Panc1 (cell line): ENCODE measurements at places on chromosomes 2 and 18.

DNA sequence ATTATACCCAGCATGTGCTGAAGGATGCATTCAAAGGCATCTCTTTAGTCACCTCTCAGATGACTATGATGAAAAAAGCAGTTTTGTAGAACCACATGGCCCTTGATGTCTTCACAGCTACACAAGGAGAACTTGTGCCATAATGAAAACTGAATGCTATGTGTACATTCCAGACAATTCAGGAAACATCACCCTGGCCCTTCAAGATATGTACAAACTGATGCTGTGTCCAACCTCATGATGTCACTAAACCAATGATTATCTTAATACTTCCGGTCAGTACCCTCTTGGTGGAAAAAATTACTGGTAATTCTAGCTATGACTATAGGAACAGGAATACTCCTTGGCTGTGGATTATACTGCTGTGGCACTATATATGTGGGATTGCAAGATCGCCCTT, 20.0 kb downstream of the DUSP11 start:
- DNase-seq, result no peak

DNA sequence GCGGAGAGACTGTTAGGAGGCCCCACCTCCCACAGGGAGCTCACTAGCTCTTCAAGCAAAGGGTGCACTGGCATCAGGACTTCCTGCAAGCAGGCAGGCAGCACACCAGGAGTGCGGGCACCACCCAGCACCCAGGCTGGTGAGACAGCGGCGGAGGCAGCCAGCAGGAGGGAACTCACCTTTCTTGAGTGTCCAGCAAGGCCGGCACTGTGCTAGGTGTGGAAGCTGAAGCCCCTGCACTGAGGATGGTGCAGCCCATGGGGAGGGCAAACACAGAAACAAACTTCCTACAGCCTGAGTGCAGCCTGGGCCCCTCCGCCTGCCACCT, 100.7 kb upstream of the ID2 start:
- no peak for DNase-seq

DNA sequence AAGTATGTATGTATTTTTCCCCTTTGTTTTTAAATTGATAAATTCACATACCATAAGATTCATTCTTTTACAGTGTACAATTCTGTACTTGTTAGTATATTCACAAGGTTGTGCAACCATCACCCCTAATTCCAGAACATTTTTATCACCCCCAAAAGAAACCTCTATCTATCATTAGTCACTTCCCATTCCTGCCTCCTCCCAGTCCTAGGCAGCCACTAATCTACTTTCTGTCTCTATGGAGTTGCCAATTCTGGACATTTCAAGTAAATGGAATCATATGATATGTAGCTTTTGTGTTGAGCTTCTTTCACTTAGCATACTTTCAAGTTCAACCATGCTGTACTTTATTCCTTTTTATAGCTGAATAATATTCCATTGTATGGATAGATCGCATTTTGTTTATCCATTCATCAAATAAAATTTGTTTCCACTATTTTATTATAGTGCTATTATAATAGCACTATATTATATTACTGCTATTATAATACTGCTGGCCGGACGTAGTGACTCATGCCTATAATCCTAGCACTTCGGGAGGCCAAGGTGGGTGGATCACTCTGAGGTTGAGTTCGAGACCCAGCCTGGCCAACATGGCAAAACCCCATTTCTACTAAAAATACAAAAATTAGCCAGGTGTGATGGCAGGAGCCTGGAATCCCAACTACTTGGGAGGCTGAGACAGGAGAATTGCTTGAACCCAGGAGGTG, 10.9 kb downstream of the STARD7 start:
- DNase-seq, result no peak

DNA sequence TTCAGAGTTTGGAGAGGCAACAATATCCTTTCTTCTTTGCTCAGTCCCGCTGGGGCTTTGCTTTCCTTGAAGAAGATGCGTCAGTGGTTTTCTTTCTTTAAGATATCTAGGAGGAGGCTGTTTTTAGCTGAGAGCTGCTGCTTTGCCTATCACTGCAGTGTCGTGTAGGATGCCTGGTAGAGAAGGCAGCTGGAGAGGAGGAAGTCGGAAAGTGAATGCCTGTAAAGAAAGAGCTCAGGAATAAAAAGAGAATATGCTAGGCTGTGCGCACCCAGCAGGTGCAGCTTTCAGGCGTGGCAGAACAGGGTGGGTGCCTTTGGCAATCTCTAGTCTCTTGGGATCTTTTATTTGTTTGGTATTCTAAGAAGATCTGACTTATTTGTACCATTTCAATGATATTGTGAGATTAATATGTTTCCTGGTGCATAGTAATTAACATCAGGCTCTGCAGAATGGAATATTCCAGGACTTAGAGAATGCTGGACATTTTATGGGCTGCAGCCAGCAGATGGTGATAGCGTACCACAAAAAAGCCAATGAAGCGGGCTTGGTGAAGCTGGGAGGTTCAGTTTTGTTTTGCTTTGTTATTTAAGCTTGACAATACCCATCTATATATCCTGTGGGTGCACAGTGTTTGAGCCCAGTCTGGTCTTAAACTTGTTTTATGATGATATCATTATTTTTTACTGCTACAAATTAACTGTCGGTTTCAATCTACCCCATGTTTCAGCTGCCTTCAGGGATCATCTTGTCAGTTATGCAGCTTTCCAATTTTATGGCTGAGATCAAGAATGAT, 34.9 kb downstream of the CAVIN2 start:
- DNase-seq, result peak; percentile 60

DNA sequence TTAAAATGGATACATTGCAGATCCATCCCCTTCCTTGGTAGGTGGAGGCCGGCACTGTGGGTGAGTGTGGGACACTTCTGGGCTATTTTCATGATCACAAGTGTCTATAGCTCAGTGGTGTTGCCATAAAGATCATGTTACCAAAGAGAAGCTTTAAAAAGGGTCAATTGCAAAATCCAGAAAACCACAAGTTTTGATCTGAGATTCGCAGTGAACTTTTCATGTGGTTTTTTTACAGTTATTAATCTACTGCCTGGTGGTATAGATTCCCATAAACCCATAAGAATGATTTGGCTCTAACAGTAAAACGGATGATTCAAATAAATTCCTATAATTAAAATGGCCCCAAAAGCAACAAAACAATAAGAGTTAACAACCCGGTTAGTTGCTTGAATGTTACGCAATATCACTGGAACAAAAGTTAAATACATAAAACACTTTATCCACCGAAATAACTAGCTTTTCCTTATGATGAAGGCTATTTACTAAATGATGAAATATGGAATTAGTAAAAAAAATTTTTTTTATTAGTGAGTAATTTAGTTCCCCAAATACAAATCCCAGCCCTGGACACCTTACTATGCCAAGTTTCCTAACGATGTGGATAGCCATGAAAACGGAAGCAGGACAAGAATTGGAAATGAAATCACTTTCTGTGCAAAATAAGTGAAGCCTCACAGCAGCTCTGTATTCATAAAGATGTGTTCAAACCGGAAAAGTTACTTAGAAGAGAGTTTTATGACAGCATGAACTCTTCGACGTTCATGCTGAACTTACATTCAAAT, 95.6 kb upstream of the THOC1 start:
- DNase-seq, result no peak

GRCh38 chr2:154433010-154433409, 265.5 kb upstream of the KCNJ3 start:
- DNase-seq, result no peak

DNA sequence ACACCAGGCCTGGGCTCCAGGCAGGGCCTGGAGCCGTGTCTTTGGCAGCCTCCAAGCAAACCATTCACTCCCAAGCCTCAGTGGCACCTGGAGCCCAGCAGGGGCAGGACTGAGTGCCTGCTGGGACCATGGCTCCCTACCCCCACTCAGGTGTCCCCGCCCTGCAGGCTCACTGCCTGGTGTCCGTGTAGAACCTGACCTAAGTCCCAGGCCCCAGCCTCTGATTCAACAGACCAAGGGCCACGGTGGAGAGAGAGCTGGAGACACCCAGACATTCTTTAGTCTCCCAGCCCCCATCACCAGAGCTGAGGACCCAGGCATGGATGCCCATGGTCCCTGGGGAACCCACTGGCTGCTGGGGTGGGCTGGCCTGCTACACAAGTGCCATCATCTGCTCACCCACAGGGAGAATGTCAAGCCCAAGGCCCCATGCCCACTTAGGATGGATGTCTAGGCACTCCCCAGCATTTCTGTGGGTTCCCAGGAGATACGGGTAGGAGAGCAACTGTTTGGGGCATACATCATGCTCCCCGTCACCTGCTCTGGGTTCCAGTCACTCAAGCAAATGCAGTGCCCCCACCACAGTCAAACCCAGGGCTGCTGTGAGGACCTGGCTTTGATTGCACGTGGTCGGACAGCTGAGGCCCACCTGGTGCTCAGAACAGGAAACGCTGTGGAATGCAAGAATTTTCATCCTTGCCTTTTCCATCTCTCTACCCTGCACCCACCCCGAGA, 42.9 kb upstream of the ATG16L1 start:
- no peak for DNase-seq

GRCh38 chr18:5543773-5544389, at the start of gene EPB41L3:
Gene EPB41L3, minus strand, starts transcription at chr18:5543997. Its CDS starts 54,814 bp downstream, at chr18:5489183.
- DNase-seq, result no peak

GRCh38 chr2:202529389-202529788, 105.4 kb upstream of the FAM117B start:
- DNase-seq, result no peak

GRCh38 chr2:186572705-186573104, 17.2 kb upstream of the ITGAV start:
- DNase-seq, result no peak

GRCh38 chr2:238265605-238266004, 22.8 kb downstream of the PER2 start:
- DNase-seq, result no peak

GRCh38 chr2:233387667-233388528, 33.6 kb downstream of the DGKD start:
- DNase-seq, result no peak

- no peak for DNase-seq
Observed at GRCh38 chr2:173278794-173279526, 75.7 kb upstream of the CDCA7 start.

DNA sequence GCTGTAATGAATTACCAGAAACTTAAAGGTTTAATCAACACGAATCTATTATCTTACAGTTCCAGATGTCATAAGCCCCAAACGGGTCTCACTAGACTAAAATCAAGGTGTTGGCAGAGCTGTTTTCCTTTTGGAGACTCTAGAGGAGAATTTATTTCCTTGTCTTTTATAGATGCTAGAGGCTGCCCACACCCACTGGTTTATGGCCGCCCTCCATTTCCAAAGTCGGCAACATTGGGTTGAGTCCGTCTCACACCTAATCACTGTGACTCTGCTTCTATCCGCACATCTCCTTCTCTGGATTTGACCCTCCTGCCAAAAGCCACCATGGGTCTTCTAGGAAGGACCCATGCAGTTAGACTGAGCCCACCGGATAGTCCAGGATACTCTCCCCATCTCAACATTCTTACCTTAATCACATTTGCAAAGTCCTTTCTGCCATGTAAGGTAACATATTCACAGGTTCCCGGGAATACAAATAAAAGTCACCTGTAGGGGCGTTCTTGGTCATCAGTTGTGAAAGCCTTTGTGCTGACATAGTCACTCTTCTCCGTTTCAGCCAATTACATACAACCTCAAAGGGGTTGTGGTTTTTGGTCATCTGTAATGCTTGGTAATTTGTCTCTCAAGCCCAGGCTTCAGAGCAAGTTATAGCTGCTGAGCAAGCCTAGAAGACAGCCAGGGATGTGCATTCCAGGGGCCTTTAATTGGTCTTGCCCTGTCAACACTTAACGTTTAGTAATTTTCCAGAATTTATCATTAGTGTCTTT, 179.4 kb downstream of the ANTXR1 start:
- DNase-seq, result no peak

DNA sequence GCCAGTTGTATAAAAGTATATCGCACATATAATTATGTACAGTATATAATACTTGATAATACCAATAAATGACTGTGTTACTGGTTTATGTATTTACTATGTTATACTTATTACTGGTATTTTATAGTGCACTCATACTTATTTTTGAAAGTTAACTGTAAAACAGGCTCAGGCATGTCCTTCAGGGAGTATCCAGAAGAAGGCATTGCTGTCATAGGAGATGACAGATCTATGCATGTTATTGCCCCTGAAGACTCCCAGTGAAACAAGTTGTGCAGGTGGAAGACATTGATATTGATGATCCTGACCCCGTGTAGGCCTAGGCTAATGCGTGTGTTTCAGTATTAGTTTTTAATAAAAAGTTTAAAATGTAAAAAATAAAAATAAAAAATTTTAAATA, 20.3 kb upstream of the ASXL3 start:
- no peak for DNase-seq

- no peak for DNase-seq
Observed at GRCh38 chr2:66570471-66570870, 135.5 kb downstream of the MEIS1 start.

DNA sequence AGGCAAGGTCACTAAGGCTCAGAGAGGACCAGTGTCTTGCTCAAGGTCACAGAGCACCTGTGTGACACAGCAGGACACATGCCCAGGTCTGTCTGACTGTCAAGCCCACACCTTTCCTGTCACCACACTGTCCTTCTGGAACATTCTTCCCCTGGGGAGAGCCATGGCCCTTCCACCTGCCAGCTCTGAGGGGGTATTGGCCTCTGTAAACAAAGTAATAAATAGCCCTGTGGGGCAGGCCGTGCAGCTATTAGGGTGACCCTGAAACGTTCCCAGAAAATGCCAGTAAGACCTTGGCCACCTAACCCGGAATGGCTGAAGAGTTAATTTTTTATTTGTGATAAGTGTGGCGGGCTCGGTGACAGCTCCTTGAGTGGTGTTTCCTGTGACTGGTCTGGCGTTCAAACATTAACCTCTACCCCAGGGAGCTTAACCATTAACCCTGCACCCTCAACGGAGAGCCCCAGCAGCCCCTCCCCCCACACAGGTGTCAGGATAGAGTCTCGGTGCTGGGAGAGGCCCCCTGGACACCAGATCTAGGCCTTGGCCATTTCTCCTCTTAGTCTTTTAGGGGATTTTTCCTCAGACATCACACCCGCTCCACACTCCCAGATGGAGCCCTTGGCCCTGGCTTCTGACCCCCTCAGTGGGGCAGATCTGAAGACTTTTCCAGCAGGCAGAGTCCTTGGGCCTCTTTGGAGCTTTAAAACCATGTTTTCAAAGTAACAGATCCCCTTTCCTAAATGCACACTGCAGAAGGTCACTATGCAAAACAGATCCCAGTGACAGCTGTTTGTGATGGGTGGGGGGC, 36.6 kb downstream of the SCTR start:
- DNase-seq, result no peak

GRCh38 chr18:48909721-48910120, 41.0 kb downstream of the SMAD7 start:
- DNase-seq, result no peak
